Stimulated activated CD8-positive, alpha-beta memory T cell treated with anti-CD3 and anti-CD28 coated beads, Interleukin-7, amount 100 ng/mL, for 1 hour (primary cell): ENCODE measurements at places on chromosomes 5 and 9.

- DNase-seq: no peak
Measured at GRCh38 chr9:133979273-133979920, 12.7 kb downstream of the VAV2 start.

DNA sequence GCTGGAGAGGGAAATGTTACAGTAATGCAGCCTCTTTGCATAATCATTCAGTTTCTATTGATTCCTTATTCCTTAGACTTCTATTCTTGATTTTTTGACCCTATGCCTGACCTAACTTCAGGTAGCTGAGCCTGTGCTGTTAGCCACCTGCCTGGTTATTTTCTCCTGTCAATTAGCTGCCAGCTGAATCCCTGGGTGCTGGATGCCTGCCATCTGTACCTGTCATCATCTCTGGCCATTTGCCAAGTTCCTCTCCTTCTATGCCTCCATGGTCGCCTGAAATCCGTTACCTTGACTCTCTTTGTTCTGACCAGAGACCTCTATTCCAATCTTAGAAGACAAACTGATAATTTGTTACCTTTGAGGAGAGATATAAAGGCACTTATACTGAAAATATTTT, 178.3 kb downstream of the CAVIN4 start:
- no peak for DNase-seq

- no peak for DNase-seq
Measured at GRCh38 chr9:38263532-38263931, 129.0 kb upstream of the ALDH1B1 start.

- DNase-seq: no peak
Measured at GRCh38 chr5:67773411-67774266, 441.9 kb upstream of the PIK3R1 start.

GRCh38 chr9:115815786-115816185, 337.8 kb upstream of the PAPPA start:
- DNase-seq: no peak

DNA sequence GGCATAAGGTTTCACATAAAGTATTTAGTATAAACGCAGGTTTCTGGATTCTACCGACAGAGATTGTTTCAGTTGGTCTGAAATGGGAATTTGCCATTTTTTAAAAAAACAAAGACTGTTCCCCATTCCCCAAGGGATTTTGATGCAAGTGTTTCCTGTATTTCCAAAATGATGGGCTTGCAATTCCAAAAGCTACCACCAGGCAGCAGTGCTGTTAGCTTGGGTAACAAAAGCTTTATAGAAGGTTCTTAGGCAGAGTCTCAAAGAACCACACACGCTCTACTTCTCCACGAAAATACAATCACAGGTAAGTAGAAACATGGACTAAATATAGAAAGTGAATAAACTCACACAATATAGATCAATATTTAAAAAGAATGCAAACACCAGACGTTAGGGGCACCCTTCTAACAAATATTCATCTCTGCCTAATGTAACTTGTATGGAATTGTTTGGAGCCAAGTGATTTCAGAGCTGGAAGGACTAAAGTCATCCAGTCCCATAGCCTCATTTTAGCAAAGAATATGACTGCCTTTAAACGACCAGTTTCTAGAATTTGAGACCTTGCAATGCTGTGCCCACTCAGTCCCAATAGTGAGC, 154.3 kb downstream of the SPOCK1 start:
- no peak for DNase-seq

DNA sequence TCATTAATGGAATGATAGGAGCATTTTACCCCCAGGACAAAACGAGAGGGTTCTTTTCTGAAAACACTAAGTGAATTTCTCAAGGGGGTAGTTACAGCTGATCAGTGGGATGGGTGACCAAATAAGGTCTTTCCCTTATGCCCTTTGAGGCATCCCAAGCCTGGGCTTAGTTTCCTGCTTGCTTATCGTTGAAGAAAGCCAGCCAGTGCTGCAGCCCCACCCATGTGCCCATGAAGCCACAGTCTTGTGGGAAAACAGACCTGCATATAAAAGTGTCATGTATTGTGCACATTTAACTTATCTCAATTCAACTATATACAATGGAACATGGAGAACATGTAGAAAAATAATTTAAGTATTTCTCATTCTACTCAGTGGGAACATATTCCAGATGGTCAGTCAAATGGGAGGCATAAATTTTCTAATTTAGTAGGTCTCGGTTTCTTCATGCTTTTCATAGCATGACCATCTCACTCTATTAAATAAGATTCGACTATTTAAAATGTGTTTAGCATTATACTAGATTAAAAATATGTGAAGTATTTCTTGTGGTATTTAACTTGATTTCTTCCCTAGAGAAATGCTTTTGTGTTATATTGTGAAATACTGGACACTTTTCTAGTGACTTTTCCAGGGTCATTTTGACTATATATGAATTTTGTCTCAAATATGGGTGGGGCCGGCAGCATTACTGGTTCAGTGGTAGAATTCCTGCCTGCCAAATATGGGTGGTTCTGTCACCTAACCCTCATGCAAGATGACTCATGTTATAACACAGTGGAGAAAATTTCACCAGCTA, 189.7 kb upstream of the SGCD start:
- no peak for DNase-seq

- no peak for DNase-seq
Measured at GRCh38 chr5:168177831-168178450, 113.5 kb upstream of the WWC1 start.

- no peak for DNase-seq
Measured at GRCh38 chr5:172901012-172901780, 58.0 kb upstream of the RPL26L1 start.

DNA sequence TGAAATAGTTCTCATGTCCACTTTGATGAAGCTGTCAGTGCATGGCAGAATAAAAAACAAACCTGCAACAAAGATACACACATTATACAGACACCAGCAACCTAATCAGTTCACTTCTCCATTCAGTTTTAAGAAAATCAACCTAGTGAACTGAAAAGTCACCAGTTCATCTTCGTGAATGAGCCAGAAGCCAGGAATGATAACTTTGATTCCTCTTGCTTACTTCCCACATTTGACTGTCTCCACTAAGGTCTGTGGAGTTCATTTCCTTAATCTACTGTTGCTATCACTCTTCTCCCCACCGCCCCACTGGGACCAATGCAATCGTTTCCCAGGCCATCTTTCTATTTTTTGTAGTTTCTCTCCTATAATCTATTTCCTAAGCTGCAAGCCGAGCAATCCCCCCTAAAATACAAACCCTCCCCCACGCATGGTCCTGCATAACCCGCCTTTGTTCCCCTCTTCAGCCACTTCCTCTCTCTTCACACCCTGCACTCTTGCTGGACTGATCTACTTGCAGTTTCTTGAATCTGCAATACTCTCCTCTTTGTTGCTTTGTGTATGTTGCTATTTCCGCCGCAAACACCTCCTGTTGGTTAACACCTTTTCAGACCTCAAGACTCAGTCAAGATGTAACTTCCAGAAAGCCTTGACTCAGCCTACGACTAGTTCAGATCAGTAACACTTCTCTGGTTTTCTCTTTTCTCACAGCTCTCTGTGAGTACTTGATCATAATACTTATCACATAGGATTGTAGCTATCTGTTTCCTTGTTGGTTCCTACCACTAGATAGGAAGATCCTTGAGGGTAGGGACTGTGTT, 16.6 kb downstream of the STOM start:
- peak; percentile 27 for DNase-seq

- DNase-seq: no peak
Measured at GRCh38 chr9:69444021-69444420, 119.0 kb downstream of the ENTREP1 start.

DNA sequence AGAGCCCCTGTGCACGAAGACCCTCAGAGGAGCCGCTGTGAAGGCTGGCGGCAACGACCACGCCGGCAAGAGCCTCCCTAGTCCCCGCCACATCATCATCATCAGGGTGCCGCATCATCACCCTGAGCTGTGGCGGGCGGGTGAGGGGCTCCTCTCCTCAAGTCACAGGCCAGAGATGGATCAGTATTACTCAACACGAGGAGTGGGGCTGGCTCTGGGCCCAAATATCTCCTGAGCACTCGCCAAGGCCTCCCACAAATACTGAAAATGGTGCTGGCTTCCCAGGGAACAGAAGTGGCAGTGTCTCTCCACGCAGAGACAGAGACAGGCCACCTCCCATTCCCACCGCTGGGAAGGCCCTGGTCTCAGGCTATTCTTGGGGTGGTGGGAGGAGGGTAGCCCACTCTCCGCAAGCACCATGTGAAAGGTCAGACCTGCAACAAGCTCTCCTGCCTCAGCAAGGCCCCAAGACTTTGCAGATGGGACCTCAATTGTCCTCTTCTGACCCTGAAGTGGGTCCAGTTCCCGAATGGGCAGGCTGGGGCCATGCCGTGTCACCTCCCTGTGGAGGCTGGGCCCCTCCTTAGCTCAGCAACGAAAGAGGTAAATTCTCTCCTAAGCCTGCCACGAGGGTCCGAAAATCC, 39.3 kb upstream of the ZNF354A start:
- no peak for DNase-seq

DNA sequence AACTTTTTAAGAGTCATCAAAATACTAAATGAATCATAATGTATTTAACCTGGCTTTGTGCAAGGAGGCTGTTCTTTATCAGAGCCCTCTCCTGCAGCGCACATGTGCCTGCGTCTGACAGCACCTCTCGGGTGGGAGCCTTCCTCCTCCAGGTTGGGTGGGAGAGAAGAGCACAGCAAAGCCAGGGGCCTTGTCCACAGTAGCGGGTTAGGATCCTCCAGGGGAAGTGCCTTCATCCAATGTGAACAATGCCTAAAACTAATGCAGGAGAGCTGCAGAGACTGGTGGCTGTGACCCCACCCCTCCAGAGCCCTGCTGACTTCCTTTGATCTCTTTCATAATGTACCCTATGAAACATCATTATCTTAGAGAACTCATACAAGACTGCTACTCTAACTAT, 10.2 kb downstream of the UBE2QL1 start:
- DNase-seq: no peak

- no peak for DNase-seq
Measured at GRCh38 chr9:2749485-2749884, 32.2 kb downstream of the KCNV2 start.

- no peak for DNase-seq
Measured at GRCh38 chr9:134597957-134598883, 43.4 kb upstream of the COL5A1 start.

DNA sequence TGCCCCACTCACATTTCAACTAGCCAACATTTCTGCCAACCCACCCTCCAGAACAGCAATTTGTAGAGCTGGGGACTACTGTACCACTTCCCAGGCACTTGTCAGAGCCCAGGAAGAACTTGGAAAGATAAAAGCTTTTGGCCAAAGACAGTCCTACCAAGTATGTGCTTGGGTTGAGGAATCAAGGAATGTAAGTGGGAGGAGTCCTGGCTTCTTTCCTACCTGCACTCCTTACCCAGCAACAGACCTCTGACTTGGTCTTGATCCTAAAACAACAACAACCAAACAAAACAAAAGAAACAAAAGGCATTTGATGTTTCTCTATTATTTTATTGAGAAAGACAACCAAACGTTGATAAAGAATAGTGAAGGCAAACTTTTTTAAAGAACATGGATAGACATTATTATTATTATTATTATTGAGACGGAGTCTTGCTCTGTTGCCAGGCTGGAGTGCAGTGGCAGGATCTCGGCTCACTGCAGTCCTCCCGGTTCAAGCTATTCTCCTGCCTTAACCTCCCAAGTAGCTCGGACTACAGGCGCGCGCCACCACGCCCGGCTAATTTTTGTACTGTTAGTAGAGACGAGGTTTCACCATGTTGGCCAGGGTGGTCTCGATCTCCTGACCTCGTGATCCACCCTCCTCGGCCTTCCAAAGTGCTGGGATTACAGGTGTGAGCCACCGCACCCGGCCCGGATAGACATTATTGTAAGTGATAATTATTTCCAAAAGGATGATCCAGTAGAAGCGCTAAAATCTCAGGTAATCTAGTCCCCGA, 33.5 kb downstream of the ANXA2R start:
- no peak for DNase-seq

DNA sequence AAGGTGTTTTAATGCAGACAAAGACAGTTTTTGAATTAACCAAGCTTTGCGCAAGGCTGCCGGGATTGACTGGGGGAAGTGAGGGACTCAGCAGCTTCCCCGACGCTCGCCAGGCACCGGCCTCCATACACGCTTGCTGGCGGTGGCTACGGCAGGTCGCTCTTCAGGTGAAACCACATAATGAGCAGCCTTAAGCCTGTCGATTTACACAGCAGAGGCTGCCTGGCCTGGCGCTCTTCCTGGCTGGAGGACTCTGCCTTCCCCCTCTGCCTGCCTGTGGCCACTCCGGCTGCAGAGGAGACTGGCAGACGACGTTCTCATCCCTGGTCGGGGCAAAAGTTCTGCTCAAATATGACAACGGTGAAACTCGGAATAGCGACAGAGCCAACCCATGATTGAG, 9.0 kb upstream of the NOTCH1 start:
- no peak for DNase-seq

DNA sequence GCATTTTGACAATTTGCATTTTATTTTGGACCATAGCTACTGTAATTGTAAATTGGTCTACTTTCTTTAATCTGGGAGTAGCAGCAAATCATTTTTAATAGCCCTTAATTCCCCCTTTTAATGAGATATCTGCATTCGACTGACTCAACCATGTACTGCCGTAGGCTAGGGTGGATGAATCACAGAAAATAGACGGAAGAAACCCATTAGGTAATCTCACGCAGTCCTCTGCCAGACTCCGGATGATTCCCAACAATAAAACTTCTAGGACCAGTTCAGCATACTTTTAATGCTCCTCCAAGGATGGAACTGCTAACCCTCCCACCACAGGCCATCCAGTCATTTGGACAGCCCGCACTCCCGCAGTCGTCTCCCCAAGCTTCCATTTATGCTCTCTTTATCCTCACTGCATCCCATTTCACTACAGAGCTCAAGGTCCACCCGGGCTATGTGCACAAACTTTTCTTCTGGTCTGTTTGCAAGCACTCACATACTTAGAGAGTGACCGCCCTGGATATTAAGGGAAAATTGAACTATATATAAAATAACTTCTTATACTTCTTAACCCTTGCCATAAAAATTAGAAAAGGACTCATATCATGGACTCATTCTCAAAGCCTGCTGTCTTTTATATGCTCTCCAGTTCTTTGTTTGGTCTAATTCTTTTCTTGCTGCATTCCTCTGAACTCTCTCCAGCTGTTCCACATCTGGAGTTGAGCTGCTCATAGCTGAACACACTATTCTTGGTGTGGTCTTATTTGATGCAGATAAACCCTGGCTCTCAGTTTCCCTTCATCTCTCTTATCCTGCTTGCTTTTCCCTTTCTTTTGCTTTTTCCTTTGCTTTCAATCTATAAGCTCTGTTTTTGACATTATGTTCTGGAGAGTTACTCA, 326.6 kb downstream of the ARL15 start:
- DNase-seq: no peak

- DNase-seq: peak; percentile 47
Measured at GRCh38 chr5:141605523-141606277, 13.1 kb downstream of the DIAPH1 start.
